Stimulated activated CD8-positive, alpha-beta memory T cell treated with anti-CD3 and anti-CD28 coated beads, Interleukin-7, amount 100 ng/mL, for 48 hours (primary cell): ENCODE measurements at places on chromosomes 7 and 10.

- DNase-seq: no peak
Measured at GRCh38 chr7:130917669-130918128, 183.7 kb upstream of the KLF14 start.

DNA sequence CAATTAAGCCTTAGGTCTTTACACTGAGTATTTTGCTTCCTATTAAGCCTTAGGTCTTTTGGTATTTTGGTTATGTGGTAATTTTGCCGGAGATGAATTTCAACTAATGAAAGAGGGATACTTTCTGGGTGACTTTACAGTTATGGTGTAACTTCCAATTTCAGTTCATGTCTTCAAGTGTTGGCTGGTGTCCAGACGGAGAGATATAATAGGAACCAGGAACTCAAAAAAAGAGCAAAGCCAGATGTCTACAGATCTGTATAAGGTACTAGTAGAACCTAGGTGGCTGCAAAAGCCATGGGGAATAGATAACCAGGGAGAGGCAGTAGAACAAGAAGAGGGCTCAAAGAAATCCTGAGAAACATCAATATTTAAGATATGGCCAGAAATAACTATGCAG is 12.3 kb downstream of the ERCC6 start:
- DNase-seq: no peak

GRCh38 chr7:50864694-50865093 is 82.0 kb upstream of the GRB10 start:
- DNase-seq: no peak

GRCh38 chr7:148546857-148547256 is 43.7 kb upstream of the C7orf33 start:
- no peak for DNase-seq

GRCh38 chr7:112022128-112022527 is 184.1 kb downstream of the DOCK4 start:
- no peak for DNase-seq

- no peak for DNase-seq
Measured at GRCh38 chr10:99236627-99237309, 1.1 kb upstream of the HPSE2 start.

- DNase-seq: no peak
Measured at GRCh38 chr7:93375603-93376002, 143.4 kb downstream of the VPS50 start.

- DNase-seq: no peak
Measured at GRCh38 chr7:1623810-1624209, 46.3 kb upstream of the ELFN1 start.

DNA sequence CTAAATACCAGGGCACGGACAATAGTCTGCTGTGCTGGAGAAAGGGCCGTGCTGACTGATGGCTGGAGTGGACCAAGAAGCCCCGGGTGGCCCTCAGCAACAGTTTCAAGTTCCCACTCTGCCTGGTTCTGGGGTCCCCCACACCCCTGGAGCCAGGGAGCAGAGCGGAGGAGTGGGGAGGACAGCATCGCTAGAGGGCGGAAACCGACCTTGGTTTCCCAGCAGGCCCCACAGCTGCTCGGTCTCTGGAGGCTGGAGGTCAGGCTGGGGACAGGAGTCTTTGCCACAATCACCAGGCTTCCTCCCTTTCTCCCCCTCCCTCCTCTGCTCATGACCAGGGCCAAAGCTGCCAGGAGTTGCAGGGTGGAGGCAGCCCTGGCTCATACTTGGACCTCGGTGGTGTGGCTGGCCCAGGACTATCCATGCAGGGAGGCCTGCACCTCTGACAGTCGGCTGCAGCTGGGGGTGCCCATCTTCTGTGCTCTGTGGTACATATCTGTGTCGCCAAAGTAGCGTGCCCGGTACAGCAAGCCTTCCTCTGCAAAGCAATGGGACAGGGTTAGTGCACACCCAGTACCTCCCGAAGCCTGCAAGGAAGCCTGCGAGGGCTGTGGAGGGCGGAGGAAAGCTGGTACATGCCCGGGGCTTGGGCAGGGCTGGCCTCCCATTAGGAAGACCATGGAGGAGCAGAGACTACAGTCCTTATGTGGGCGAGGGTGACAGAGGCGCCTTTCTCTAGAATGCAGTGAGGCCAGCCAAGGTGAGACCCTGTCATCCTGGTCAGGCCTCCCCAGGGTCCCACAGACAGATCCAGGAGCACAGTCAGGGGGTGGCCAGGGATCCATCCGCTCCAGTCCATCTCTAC is 19.1 kb downstream of the DNAJB12 start:
- DNase-seq: no peak

- no peak for DNase-seq
Measured at GRCh38 chr10:50470345-50470744, 153.4 kb downstream of the SGMS1 start.

GRCh38 chr7:6156734-6157133 is 115.7 kb downstream of the CYTH3 start:
- no peak for DNase-seq

GRCh38 chr10:122555442-122555841 is 5.1 kb upstream of the DMBT1 start:
- no peak for DNase-seq

DNA sequence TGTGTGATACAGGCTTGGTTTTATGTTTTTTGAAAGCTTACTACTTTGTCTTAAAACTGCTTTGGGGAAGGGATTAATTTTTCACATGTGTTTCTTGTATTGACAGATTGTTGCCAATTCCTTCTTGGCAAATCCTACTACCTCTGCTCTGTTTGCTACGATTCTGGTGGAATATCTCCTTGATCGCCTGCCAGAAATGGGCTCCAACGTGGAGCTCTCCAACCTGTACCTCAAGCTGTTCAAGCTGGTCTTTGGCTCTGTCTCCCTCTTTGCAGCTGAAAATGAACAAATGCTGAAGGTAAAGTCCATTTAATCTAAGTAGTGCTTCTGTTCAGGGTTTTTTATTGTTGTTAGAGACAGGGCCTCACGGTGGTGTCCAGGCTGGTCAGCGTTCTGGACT is 33.6 kb downstream of the TRRAP start:
- no peak for DNase-seq

DNA sequence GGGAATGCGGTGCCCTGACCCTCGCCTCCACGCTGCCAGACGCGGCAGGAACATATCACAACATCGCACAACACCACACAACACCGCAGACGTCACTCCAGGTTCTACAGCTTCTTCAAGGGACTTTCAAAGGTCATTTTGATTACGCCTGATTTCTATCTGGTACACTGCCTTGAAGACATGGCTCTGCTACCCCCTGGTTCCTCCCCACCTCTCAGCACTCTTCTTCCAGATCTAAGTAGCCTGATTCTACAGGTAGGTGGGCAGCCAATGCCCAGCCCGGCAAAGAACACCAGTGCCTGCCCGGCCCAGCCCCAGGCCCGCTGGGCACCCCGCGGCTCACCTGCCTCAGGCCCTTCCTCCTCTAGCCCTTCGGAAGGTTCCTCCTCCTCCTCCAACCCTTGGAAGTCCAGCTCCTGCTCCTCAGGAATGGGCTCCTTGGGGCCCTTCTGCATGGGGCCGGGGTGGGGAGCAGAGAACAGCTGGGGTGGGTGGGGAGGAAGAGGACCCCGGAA is 8.4 kb downstream of the GIGYF1 start:
- no peak for DNase-seq

GRCh38 chr10:10911471-10911921 is 106.2 kb upstream of the CELF2 start:
- DNase-seq: no peak

- DNase-seq: no peak
Measured at GRCh38 chr10:42988069-42988468, 88.8 kb upstream of the RET start.

GRCh38 chr7:121537031-121537430 is 140.9 kb upstream of the FAM3C start:
- no peak for DNase-seq

DNA sequence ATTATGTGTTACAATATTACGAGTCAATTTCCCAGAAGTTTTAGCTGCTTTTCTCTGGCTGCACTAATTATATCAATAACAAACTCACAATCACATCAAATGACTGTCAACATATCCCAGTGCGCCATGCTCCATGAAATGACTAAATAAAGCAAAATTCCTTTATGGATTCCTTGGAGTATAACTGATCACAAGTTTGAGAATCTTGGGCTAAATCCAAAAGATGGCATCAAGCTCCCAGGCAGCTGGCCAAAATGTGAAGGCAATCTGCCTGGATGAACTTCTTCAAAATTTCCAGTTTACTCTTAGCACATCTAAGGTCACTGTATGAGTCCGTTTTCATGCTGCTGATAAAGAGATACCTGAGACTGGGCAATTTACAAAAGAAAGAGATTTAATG is 210.8 kb downstream of the CCSER2 start:
- DNase-seq: no peak

DNA sequence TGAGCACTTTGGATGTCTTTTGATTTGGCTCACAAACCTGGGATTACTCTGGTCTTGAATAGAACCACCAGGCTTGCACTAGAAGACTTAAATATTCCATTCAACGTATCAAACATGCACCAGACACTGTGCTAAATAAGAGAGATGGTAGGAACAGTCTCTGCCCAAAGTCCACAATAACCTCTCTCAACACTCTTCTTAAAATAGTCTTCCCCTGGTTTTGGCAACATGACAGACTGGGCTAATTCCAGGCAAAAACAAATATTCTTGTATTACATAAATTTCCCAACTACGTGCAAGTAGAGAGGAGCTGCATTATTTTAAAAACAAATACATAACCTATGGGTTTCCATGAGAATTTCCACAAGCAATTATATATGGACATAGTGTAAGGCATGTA is 64.8 kb upstream of the PAPSS2 start:
- no peak for DNase-seq

DNA sequence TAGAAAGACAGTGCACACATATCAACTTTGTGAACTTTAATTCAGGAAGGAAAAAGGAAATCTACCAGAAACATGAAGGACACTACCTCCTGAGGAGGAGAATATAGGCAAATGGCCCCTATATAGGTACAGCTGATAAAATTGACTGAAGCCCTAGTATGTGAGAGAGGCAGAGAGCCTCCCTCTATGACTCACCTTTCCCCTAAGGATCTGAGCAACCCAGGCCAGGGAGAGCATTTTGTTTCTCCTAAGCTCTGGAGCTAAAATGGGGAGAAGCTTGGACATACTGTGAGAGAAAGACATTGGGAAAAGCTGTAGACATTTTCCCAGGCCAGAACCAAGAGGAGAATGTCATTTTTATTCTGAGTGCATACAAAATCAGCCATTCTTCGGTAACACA is 303.5 kb downstream of the AHR start:
- DNase-seq: no peak

DNA sequence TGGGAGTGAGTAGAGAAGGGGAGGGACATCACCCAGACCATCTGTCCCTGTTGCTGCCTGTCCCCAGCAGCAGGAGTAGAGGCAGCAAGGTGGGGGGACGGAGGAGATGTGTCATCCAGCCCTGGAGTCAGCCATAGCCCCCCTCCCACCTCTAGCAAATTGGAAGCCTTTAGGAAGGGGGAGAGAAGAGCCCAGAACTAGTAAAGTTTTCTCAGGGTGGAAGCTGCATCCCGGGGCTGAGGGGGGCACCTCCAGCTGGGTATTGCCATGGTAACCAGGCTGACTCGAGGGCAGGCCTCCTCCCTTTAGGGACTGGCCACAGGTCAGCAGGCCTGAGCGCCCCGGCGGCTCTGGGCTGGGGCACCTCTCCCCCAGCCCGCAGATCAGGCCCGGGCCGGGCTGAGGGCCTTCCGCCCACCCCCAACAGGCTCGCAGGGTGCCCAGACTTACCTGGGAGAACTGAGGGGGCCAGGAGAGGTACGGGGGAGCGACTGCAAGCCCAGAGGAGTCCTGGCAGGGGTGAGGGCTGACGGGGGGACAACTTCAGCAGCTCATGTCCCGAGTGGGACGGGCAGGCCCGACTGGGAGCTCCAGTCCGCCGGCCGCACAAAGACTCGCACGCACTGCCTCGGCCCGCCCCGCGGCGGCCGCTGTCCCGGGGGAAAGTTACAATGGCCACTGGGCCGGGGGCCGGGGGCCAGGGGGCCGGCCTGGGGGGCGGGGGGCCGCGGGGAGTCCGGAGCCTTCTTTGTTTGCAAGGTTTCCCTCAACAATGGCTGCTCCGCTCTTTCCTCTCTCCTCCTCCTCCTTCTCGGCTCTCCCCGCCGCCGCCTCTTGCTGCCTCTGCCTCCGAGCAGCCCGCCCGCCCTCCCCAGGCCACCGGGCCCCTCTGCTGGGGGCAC is 6.0 kb downstream of the LDB1 start:
- no peak for DNase-seq

GRCh38 chr10:16915300-16915699 is 98.1 kb upstream of the RSU1 start:
- no peak for DNase-seq

DNA sequence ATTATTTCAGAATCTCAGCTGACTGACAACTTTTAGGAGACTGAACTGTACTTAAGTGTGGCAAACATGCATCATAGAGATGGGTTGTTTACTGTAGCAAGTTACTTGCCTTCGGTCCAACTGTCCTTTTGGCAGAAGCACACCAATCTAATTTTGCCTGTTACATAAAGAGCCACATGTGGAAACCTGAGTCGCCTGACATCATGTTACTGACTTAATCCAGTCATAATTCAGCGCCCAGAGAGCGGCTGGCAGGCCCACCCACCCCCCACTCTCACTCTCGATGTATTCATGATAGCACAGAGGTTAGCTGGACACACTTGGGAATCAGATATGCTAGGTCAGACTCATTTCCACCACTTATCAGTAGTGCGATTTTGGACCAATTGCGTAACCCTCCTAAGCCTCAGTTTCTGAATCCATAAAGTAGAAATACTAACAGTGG is 57.3 kb upstream of the CAPZA2 start:
- DNase-seq: no peak

- DNase-seq: no peak
Measured at GRCh38 chr10:110500515-110500905, 2.8 kb downstream of the DUSP5 start.

GRCh38 chr7:48150086-48150485 is 21.2 kb upstream of the ABCA13 start:
- no peak for DNase-seq

DNA sequence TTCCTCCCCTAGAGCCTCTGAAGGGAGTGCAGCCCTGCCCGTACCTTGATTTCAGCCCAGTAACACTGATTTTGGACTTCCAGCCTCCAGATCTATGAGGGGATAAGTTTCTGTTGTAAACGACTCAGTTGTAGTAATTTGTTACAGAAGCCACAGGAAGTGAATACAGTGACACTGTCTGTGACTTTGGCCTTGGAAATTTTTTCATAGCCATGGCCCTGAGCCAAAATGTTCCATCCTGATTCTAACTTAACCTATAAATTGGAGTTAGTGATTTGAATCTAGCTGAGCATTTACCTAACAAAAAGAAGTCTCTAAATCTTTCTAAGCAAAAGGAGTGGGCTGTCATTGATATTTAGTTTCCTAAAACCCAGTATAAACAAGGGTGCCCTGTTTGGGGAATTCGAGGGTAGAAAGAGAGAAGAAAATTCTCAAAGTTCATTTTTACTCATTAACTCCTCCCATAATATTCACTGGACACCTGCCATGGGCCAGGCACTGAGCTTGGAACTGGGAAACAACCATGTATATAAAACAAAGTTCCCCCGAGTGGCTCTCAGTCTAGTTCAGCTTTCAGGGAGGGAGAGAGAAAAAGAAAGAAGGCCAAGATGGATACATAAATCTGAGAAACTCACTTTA is 162.3 kb downstream of the SKIDA1 start:
- DNase-seq: no peak
